SK-MEL-5 (cell line): ENCODE measurements at places on chromosomes 13 and 19.

DNA sequence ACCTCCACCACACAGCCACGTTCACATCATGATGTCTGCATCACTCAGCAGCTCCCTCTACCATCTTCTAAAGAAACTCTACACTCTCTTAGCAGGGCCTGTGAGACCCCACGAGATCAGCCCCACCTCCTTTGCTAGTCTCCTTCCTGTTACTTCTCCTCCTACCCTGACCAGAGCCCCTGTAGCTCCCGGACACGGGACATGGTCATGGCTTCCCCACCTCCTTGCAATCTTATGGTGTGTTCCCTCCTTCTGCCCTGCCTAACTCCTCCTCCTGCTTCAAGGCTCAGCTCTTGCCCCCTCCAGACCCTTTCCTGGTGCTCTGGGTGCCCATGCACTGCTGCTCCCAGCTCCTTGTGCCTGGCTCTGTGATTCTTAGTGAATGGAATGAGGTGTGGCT lies 8.1 kb upstream of the MRPS31 start:
- no peak for DNase-seq

GRCh38 chr13:112791663-112792440 lies 102.0 kb downstream of the ATP11A start:
- DNase-seq, result no peak

GRCh38 chr19:35205733-35206323 lies 22.7 kb downstream of the FAM187B start:
- DNase-seq, result no peak

DNA sequence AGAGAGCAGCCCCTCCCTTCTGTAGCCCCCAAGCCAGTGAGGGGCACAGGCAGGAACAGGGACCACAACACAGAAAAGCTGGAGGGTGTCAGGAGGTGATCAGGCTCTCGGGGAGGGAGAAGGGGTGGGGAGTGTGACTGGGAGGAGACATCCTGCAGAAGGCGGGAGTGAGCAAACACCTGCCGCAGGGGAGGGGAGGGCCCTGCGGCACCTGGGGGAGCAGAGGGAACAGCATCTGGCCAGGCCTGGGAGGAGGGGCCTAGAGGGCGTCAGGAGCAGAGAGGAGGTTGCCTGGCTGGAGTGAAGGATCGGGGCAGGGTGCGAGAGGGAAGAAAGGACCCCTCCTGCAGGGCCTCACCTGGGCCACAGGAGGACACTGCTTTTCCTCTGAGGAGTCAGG lies 4.2 kb downstream of the KLK3 start:
- no peak for DNase-seq

GRCh38 chr19:3249408-3249807 lies 24.9 kb downstream of the CELF5 start:
- peak; percentile 75 for DNase-seq

DNA sequence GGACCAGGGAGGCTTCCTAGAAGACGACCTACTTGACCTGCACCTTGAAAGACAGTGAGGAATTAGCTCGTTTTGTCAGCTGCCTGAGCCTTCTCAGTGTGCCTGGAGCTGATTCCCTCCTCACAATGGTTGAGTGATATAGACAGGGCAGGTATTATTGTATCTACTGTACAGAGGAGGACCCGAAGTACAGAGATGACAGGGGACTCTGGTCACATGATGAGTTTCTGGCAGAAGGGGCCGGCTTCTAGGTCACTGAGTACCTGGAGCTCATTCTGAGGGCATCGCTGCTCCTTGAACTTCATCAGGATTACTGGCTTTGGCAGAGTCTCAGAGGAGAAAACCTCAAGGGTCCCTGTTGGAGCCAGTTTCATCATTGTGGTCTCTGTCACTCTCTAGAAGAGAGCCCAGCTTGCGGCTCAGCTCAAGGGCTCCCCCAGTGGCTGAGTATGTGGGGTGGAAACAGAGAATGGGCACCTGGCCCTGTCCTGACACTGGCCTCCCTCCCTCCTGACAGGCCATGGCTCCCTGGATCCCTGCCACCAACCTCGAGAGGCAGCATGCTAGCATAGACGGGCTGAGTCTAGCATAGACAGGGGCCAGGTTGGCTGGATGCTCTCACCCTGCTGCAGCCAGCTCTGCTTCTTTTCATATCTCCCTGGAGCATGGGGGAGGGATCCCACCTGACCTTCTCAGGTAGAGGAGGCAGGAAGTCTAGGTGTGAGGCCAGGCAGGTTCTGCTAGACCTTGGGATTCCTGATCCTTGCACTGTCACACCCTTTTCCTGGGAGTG lies 38.7 kb downstream of the NFIX start:
- peak; percentile 69 for DNase-seq

DNA sequence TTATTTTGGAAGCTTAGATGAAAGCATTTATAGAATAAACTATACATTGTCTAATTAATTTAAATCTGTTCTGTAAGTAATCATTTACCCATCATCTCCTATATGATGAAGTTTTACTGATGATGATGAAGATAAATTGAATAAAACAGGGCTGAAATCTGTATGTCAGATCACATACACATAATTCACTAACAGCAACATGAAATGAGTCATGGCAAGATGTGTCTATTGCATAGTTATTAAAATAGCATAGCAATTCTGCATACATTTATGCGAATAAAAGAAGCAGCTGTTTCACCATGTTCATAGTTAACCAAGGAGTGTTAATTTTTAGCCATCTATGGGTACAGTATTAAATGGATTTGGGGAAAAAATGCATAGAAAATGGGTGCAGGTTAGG lies 424.9 kb downstream of the LIG4 start:
- no peak for DNase-seq

DNA sequence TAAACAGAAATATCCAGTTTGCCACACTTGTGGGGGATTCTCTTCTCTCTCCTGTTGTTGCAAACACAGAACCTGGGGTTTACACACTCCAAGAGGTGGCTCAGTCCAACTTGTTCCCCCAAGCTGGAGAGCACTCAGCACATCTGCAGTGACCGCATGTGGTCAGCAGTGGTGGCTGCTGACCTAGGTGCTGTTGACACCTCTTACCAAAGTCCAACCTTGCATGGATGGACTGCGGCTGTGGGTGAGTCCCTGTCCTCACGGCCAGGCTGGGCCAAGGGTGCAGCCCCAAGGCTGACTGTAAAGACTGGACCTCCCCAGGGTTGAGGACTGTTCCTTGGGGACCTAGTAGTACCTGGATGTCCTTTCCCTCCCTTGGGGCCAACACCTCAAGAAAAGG lies 6.1 kb downstream of the LRFN3 start:
- no peak for DNase-seq

GRCh38 chr13:110506396-110506795 lies 55.1 kb downstream of the RAB20 start:
- no peak for DNase-seq

DNA sequence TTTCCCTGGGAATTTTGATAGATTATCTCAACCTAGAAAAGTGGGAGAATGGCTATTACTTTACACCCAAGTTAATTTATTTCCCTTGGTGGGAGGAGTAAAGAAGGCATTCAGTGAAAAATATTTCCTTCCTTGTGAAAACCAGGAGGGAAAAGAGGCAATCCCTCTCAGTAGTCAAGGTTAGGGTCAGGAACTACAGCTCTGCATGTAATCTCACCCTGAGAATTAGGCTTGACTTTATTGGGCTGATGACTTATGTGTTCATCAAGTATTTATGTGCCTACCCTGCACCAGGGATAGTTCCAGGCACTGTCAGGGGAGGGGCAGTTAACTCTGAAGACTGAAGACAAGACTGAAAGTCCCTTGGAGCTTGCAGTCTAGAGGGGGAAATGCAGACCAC lies 281.8 kb downstream of the DLEU7 start:
- DNase-seq, result no peak

GRCh38 chr13:105442949-105443699 lies 1092.3 kb downstream of the EFNB2 start:
- no peak for DNase-seq

GRCh38 chr19:4981681-4981958 lies 12.7 kb downstream of the KDM4B start:
- DNase-seq, result no peak

GRCh38 chr19:35213663-35214632 lies 14.6 kb downstream of the FAM187B start:
- DNase-seq, result peak; percentile 92

- DNase-seq, result no peak
These were observed 143.8 kb upstream of the RXFP2 start for GRCh38 chr13:31595563-31595962.

GRCh38 chr13:80555796-80556678 lies 215.1 kb upstream of the SPRY2 start:
- DNase-seq, result no peak

DNA sequence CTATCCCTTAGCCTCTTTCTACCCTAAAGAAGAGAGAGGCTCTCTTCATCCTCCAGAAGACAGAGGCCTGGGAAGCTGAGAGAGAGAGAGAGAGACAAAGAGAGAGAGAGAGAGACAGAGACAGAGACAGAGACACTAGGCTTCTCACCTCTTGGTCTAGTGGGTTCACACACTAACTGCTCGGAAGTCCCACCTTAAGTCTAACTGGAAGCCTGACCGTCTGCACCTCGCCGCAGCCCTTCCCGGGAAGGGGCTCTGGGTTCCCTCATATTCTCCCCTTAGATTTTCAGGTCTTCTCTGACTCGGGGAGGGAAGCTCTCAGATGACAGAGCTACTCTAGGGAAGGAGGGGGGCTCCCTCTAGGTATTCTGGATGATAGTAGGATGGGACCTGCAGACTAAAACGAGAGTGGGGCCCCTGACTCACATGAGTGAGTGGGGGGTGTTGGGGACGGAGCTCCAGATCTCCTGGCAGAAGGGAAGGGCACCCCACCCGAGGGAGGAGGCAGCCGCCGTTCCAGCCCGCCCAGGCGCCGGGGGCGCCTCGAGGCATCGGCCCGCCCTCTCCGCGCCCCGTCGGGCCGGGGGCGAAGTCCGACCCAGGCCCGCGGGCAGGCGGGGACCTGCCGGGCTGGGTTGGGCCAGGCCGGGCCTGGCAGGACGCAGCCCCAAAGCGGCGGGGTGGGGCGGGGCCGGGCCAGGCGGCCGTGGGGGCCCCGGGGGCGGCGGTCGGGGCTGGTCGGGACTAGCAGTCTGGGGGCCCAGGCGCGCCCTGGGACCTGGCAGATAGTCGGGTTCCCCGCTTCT lies 2.0 kb upstream of the JUNB start:
- DNase-seq, result no peak

DNA sequence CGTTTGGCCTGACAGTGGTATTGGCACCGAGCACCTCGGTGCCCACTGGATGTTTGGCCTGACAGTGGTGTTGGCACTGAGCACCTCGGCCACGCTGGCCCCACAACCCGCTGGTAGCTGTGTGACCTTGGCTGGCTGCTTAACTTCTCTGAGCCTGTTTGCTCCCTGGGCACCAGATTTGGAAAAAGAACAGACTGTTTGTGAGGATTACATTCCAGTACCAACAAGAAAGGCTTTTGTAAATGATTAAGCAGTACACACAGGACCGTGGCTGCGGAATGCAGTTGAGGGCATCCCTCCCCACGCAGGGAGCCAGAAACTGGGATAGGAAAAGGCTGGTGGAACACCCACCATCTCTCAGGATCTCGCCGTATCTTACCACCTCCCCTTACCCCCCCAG lies 31.9 kb downstream of the SLC25A42 start:
- DNase-seq, result no peak

- no peak for DNase-seq
These were observed 80.6 kb downstream of the ZNF557 start for GRCh38 chr19:7149956-7150705.

- DNase-seq, result no peak
These were observed 28.1 kb upstream of the CLDN10 start for GRCh38 chr13:95524264-95524901.

DNA sequence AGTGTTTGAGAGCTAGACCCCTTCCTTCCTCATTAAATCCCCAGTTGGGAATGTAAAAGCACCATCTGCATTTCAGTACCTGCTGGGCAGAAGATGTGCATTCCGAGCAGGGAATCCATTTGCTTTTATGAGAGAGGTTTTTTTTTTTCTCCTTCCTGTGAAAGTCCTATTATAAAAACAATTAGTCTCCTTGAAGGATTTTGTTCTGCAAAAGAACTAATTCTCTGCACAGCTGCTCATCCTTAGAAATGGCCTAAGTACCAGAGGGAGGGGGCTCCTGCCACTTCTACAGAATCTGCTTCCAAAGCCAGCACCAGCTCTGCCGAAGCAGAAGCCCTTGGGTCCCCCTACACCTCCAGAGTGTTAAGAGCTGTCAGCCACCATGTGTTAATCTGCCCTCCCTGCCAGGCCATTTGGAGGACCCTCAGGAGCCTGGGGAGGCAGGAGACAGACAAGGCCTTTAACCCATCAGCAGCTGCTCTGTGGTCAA lies 36.4 kb upstream of the SERPINE3 start:
- DNase-seq, result no peak

DNA sequence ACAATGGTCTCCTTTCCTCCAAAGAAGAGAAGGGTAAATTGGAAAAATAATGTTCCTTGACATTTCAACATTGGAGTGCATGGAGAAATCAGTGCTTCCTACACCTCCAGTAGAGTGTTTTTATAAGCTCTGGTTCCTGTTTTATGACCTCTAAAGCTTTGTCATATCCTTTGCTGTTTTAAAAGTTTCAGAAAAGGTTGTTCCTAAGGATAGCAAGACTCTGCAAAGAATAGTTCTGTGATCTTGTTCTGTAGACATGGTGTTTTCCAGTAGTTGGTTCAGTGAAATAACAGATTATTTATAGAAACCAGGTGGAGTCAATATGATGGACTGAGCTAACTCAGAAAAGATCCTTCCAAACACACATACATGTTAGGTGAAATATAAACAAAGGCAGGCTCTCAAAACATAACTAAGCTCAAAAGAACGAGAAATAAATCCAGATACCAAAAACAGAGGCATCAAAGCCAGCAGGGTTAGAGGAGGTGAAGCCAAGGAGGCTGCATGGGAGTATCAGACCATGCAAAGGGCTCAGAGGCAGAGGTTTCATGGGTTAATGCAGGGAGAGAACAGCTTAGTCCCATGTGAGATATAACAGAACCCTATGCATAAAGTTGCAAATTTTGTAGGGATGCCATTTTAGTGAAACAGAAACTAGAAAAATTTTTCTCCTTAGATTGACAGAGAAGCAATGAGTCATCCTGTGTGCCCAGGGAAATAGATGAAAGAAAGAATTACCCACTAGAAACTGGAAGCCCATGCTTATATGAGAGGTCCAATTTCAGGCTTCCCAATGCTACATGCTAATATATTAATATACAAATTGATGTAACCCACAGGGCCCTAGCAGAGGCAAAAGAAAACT lies 44.3 kb downstream of the SHISA2 start:
- no peak for DNase-seq

GRCh38 chr13:45441633-45442032 lies 23.1 kb upstream of the COG3 start:
- peak; percentile 68 for DNase-seq

DNA sequence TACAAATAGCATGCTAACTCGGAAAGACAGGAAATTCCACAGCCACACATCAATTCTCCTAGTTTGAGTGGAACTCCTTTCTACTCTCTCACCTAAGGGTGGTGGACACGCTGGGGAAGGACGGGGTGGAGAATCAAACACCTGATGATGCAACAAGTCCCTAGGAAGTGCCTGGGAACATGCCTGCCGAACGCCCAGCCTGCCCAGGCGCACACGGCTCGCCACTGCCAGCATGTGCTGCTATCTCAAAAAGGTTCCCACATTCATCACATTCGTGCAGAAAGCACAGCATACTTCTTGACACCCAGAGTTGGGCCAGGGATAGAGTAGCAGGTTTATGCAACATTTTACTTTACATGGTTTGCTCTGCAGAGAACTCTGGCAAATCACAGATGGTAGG lies 164.6 kb downstream of the ABCC4 start:
- DNase-seq, result no peak
